Subcutaneous preadipocyte (primary cell): ENCODE measurements at places on chromosomes 6 and 20. TPM values are rescaled to one million over a fixed set of nuclear protein-coding genes. Genes with fewer than 3 reads are reported as not detected.

CLIC5 gene
- total RNA-seq = not detected in 2 replicates

RAET1G gene
- total RNA-seq = 1.4 and 2.6 TPM in 2 replicates

SRSF12 gene
- total RNA-seq = under 0.01 and 0.37 TPM in 2 replicates

LPA gene
- not detected in 2 replicates for total RNA-seq

IL17A gene
- total RNA-seq = not detected in 2 replicates

LINC00237 gene
- not detected in 2 replicates for total RNA-seq

GCLC gene
- total RNA-seq = 8.5 and 10.2 TPM in 2 replicates
